SIG-M5 (cell line): ENCODE measurements at places on chromosomes 3 and 15.

- no peak for DNase-seq
Measured at GRCh38 chr3:141499284-141499683, 12.5 kb downstream of the RASA2 start.

GRCh38 chr15:33934921-33935320 is 33.4 kb upstream of the CHRM5 start:
- DNase-seq = no peak

DNA sequence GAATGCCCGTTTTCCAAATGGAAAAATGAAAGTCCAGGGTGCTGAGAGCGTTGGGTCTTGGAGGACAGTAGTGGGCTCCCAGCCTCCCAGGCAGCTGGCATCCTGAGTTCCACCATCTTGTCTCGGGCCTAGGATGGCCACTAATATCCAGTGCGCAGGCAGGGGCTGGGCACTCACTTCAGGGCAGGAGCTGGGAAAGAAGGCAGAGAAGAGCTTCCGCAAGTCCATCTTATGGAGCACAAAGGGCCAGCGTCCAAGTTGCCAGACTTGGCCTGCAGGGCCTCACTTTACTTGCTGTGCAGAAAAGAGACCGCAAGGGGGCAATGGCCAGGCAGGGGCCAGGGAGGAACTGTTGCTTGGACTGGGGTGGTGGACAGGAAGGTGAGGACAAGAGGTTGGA is 46.1 kb downstream of the IQSEC1 start:
- no peak for DNase-seq

- DNase-seq = no peak
Measured at GRCh38 chr15:89089316-89090230, 1.3 kb downstream of the ABHD2 start.

DNA sequence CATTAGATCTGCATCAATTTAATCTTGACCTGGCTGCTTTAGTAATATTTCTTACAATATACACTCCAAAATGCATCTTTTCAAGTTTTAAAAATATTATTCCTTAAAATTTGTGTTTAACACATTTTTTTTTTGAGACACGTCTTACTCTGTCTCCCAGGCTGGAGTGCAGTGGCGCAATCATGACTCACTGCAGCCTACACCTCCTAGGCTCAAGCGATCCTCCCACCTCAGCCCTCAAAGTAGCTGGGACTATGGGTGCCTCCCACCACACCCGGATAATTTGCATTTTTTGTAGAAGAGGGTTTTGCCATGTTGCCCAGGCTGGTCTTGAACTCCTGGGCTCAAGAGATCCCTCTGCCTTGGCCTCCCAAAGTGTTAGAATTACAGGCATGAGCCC is 73.6 kb downstream of the ETV5 start:
- peak; percentile 35 for DNase-seq

DNA sequence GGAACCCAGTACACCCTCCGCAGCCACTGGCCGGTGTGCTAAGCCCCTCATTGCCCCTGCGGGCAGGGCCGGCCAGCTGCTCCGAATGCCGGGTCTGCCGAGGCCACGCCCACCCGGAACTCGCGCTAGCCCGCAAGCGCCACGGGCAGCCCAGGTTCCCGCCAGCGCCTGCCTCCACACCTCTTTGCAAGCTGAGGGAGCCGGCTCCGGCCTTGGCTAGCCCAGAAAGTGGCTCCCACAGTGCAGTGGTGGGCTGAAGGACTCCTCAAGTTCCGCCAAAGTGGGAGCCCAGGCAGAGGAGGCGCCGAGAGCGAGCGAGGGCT is 81.4 kb upstream of the BCHE start:
- no peak for DNase-seq

DNA sequence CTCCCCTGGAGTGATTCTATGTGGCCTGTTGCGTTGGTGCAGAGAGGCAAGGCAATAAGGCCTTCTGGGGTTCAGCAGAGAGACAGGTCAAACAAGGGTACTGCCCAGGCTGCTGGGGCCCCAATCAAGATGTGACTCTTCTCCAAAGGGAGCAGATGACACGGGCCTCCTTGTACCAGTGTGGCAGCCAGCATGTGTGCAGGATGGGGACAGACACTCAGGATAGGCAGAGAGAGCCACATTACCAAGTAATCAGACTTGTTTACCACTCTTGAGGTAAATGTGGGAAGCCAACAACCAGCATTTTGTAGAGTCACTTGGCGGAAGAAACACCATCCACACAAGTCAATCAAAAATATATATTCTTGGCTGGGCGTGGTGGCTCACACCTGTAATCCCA is 95.3 kb upstream of the DLG1 start:
- no peak for DNase-seq

DNA sequence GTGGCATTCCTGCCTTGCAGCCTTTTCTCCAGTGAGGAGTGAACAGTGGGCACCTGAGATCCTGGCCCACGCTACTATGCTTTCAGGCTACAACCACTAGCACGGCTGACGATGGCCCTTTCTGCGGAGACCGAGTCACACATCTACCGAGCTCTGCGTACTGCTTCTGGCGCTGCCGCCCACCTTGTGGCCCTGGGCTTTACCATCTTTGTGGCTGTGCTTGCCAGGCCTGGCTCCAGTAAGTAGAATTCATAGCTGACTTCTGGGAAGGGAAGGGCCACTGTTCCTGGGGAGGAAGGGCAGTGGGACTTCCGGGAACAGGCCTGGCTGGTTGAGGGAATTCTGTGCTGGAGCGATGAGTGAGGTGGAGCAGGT is 648 bp downstream of the CYB561D2 start:
- no peak for DNase-seq

- DNase-seq = no peak
Measured at GRCh38 chr3:147941969-147942368, 532.8 kb downstream of the ZIC1 start.

- no peak for DNase-seq
Measured at GRCh38 chr3:142624341-142625152, 28.4 kb downstream of the PLS1 start.

DNA sequence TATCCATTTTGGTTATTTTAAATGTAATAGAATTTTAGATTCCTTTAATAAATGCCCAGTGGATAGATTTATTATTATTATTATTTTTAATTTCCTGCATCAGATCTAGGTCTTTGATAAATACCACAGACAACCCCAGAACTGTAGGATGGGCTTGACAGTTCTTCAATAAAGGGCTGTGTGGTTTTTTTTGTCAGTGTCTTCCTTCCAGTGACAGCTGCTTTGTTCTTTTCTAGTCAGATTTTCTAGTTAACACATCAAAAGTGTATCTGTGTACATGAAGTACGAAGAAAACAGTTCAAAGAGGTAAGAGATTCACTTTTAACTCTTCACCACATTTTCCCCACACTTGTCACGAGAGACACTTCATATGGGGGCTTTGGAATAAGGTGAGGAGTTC is 120.3 kb downstream of the SAMMSON start:
- no peak for DNase-seq

DNA sequence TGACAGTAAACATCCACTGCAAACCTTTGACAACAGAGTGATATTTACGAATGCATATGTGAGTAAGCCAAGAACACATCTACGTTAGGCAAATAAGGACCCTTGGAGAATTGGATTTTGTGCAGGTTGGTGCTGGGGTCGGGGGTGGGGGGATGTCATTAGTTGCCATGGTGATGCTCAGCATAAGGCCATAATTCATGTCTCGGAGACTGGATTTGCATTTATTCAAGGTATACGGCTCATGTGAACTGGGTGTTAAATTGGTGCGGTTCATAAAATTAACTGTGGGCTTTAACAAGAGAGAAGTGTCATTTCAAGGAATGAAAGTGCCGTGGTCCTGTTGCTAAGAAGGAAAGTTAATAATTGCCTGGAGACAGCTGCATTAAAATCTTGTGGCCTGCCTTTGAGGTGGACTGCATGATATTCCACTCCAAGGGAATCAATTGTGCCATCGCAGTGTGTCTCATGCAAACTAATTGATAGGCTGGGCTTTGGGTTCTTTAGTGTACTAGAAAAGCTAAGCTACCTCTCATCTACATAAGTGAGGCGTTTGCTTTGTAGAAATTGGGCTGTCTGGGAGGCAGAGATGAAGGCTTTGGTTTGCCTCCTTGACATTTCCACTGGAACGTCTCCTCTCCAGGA is 228.9 kb upstream of the FEZF2 start:
- DNase-seq = no peak

DNA sequence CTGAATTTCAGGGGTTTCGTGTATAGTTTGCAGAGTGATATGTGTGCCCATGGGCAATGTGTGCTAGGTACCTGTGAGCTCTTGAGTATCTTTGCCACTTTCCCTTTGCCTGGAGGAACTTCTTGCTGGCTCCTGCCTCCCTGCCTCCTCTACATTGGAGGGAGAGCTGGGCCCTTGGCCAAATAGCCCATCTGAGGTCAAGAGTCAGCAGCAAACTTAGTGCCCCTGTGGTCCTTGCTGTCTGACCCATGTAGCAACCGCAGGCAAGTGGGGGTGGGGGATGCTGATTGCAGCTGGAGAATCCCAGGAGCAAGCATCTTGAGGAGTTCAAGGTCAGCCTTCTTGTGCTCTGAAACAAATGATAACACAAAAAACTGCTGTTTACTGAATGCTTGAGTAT is 5.4 kb upstream of the TBC1D21 start:
- no peak for DNase-seq

DNA sequence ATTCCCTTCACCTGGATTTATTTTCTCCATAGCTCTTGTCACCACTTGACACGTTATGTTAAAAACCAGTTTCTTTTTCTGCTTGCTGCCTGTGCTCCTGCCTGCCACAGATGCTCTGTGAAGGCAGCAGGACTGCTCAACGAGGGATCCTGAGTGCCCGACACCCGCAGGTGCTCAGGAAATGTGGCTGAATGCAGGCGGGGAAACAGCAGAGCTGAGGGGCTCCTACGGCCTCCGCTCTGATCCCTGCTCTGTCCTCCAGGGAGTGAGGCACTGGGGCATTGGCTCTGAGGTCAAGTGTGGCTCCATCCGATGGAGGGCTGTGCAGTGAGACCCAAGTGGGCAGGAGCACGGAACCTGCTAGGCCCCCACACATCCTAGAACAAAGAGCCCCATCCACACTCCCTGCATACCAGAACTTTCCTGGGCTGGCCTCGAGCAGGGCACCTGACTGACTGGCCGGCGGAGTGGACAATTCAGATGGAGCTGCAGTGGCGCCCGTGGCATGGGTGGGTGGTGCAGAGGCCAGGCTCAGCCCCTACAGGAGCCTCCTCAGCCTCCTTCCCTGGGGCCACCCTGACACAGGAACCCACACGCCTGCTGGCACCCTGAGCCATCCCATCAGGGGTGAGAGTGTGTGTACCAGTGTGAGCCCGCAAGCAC is 27.9 kb downstream of the IQSEC1 start:
- DNase-seq = no peak

- no peak for DNase-seq
Measured at GRCh38 chr3:7760718-7761117, 740.9 kb upstream of the LMCD1 start.

DNA sequence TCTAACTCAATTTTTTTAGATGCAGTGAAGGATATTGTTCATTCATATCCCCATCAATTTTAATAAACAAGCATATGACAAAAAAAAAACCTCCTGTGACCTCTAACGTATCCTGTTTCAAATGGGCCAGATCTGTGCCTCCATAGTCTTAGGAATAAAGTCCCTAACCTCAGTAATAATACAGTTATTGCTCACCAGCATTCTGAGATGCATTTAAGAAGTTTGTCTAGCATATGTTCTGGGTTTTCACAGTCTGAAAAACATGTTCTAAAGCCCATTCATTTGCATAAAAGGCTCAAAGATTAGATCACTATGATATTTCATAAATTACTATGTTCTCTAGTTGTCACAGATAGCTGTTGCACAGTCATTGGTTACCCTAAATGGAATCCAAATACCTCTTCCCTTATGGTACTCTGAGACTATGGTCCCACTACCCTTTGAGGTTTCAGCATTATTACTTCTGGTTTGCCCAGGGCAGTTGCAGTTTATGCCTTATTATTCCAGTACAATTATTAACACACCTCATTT is 190.1 kb downstream of the ZIC4 start:
- DNase-seq = no peak

DNA sequence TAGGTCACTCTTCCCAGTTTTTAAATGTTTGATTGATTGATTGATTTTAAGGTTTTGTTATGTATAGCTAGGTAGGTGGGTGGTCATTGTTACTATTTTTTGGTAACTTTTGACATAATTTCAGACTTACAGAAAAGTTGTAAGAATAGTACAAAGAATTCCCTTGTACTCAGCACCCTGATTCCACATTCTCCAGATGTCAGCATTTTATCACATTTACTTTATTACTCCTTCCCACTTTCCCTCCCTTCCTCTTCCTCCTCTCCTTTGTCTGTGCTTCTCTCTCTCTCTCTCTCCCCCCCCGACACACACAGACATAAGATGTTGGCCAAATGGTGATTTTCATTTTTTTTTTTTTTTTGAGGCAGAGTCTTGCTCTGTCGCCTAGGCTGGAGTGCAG is 14.8 kb downstream of the IDH3A start:
- DNase-seq = no peak

- DNase-seq = no peak
Measured at GRCh38 chr3:1093217-1093616, 393 bp downstream of the CNTN6 start.

- no peak for DNase-seq
Measured at GRCh38 chr15:60235951-60236710, 161.7 kb downstream of the ANXA2 start.

GRCh38 chr15:51193526-51193925 is 98.8 kb upstream of the TNFAIP8L3 start:
- DNase-seq = no peak

GRCh38 chr3:78863306-78864203 is 904.2 kb downstream of the ROBO1 start:
- DNase-seq = no peak

- no peak for DNase-seq
Measured at GRCh38 chr3:66037330-66037985, 1.3 kb downstream of the MAGI1 start.

- DNase-seq = no peak
Measured at GRCh38 chr3:134620476-134621115, 30.2 kb downstream of the KY start.

DNA sequence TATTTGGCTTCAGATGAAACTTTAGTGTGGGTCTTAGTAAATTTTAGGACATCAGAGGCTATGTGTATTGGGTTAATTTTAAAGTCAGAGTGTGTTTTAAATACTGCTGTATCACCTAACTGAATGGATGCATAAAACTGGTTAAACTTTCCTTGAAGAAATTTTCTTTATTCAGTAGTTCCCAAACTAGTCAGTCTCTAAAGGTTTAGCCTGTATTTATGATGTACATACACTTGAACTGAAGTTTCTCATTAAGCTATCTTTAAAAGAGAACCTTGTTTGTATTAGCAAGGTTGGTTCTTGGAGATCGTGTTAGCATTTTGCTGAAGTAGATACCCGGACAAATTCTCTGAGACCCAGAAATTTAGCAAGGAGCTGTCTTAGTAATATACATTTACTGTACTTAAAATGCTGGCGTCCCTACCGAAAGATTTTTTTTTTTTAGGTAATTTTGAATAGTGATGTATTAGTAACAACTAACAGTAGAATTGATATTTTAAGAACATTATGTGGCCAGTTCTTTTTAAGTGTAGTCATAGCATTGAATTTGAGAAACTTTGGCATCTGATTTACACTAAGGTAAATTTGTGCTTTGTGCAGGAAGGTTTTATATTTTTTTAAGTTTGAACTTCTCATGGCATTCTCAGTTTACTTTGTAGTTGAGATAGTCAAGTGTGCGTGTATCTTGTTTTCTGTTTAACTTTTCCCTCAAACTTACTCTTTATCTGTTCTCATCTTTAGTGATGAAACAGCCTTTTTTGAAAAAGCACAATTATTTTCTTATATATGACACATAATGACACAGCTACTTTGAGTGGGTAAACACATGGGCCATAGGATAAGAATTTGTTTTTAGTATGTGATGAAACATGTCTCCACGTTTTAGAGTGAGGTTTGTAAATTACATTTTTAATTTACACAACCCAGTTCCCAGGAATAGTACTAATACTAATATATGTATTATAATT is 2.9 kb downstream of the DIPK2A start:
- no peak for DNase-seq

- no peak for DNase-seq
Measured at GRCh38 chr3:64884536-64884935, 196.7 kb upstream of the ADAMTS9 start.
